ENCODE measurements at places on chromosomes 16 and 17.
A peak's percentile ranks its signal among the peaks of the same experiment; 100 is the strongest.

- DNase-seq, result no peak
Measured at GRCh38 chr17:57412520-57413096, 156.3 kb downstream of the MSI2 start.

DNA sequence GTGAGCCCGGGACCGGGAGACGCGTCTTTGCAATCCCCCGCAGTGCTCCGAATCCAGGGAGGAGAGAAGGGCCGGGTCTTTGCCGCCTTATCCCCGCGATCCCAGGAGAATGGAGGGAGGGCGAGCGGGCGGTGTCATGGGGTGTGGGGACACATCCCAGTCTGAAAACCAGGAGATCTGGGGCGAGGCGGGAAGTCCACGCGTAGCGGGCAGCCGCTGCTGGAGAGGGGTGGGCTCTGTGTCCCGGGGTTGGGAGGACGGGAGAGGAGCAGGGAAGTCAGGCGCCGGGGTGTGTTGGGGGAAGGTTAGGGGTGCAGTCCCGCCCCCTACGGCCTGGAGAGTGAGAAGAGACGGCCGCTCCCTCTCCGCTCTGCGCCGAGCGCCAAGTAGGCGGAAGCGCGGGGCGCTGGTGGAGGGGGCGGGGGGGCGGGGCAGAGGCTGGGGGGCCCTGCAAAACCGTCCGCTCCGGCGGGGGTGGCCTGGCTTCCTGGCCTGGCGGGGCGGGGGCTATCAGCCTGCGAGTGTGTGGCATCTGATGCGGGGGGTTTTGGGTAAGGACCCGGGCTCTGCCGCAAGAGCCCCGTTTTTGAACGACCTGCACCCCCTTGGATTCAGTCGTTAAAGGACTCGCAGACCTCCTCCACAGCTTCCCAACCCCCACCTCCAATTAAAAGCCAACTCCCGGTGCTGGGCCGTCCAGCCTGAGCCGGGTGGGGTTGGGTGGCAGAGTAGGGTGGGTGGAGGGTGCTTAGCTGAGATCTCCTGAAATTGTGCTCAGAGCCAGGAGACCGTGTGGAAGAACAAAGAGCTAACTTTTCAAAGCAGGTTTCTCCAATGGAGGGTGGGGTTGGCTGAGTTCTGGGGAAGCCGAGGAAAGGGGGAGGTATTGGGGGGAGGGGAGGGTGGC is 654 bp downstream of the LASP1 start:
- peak; percentile 73 for DNase-seq

DNA sequence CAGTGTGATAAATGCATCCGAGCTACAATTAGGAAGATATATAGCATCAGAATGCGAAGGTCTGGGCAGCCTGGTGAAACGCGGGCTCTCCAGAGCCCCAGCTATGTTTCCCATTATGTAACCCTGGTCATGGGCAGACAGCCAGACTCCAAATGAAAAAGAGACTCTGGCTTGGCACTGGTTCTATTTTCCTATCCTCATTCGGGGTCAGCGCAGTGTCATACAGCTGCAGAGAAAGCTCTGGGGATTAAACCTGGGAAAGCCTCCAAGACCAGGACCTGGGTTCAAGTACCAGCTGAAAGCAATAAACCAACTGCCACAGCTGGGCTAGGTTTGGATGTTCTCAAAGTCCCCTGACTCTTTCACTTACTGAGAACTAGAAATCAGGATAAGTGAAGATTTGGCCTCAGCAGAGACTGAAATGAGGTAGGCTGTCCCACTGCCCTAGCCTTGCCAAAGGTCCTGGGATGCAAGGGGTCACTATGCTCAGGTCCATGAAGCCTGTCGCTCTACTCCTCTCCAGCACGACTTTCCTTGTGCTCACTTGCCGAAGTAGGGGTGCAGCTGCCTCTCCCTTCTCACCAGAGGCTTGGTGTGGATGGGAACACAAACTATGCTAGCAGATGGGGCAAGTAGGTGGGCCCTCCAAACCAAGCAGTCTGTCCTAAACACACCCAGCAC is 123.8 kb downstream of the SMG6 start:
- DNase-seq, result no peak

- DNase-seq, result peak; percentile 99
Measured at GRCh38 chr17:43170766-43171585, at the start of gene NBR1. TSS of gene NBR1 (plus strand) at chr17:43171214. CDS start at chr17:43175800, 4,586 bp downstream.

GRCh38 chr16:83928341-83929055 is 24.5 kb upstream of the OSGIN1 start:
- no peak for DNase-seq

DNA sequence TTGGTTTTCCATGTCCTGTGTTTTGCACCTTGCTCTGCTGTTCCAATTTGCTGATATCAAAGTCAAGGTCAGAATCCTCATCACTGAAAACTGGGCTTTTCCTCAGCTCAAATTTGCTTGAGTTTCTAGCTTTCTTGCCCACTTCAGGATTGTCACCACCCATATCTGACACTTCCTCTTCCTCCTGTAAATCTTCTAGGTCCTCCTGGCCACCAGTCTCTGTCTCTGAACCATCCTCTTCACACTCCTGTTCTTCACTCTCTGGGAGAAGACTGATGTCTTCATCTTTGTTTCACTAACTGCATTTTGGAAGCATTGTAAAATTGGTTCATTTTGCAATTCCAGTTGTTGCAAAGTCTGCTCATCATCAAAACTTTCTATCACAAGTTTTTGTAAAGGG is 63.4 kb upstream of the RBL2 start:
- DNase-seq, result peak; percentile 3

DNA sequence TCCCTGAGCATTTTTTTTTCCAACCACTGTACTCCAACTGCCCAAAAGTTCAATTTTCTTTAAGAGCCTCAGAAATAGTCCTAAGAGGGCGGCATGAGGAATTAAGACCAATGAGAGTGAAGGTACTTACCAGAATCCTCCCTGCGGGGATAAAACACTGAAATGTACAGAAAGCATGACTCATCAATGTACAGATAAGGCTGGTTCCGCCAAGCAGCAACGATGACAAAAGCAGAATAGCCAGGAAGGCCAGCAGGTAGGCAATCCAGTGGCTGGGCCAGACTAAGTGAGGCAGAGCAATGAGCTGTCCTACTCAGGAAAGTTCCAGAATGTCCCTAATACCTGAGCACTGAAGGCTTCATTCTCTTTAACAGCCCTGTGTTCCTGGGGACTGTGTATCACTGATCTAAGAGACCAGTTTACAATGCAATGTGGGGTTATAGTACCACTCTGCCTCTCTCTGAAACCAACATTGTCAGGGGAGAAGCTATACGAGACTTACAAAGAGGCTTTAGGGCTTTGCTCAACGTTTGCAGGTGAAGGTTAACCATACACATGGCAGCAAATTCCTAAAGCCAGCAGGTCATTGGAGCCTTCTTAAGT is 11.0 kb upstream of the GPR139 start:
- no peak for DNase-seq

DNA sequence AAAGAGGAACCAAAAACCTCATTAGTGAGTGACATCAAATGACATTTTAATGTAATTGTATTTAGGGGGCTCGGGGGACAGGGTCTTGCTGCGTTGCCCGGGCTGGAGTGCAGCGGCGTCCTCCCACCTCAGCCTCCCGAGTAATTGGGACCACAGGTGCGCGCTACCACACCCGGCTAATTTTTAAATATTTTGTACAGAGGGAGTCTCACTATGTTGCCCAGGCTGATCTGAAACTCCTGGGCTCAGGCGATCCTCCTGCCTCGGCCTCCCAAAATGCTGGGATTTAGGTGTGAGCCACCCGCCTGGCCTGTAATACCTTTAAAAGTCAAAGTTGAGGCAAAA is 581 bp downstream of the SNRNP25 start:
- no peak for DNase-seq

DNA sequence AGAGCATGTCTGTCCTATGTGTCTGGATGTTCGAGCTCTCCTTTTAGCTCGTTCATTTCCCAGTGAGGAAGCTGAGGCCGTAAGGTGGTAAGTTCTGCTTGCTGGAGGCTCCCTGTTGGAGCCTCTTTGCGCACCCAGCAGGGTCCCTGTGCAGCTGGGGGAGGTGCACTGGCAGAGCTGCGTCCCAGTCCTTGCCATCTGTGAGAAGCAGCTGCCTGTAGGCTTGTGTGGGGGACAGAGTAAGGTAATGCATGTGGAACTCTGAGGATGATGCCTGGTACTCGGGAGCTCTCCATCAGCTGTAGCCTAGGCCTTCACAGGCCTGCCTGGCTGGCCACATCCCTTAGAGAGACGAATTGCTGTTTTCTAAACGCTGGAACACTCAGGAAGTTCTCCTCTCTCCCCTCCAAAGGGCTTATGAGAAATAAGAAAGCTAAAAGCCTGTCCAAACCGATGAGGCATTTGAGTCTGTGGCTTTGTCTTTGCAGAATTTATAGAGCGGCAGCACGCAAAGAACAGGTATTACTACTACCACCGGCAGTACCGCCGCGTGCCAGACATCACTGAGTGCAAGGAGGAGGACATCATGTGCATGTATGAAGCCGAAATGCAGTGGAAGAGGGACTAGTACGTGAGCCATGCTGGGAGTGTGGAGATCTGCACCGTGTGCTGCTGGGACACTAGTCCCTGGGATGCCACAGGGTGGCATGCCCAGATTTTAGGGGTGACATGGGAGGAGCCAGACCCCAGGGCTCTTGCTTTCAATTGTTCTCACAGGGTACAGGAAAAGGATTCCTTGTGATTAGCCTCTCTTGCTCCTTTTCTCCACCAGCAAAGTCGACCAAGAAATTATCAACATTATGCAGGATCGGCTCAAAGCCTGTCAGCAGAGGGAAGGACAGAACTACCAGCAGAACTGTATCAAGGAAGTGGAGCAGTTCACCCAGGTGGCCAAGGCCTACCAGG is 1.6 kb downstream of the NDUFB10 start:
- DNase-seq, result no peak

DNA sequence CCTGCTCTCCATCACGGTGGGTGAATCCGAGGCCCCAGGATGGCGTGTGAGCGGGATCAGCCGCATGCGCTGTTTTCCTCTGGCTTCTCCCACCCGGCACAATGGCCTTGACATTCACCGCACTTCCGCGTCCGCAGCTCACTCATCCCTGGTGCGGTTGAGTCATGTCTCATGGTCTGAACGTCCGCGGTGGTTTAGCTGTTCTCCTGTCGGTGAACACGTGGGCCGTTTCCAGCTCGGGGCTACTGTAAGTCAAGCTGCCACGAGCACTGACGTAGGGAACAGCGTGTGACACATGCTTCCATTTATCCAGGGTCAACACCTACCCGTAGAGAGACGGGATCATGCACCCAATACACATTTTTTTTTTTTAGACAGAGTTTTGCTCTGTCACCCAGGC is 15.3 kb upstream of the CACNA1H start:
- DNase-seq, result no peak

GRCh38 chr17:56594320-56595107 is 1.0 kb downstream of the NOG start:
- DNase-seq, result no peak

DNA sequence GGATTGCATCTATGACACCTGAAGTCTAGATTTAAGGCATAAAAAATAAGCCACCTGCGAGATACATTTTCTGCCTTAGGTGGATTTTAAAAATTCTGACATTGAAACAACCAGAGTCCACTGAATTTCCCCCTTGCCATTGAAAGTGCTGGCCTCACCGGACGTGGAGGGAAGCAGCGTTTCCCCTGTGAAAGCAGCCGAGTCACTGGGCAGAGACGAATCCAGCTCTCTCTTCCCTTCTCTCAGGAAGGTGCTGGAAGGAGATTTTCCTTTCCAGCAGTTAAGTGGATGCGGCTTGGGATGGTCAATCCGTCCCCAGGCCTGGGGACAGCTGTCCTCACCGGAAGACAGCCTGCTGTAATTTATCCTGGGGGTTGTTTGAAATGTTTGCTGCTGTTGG is 270.9 kb upstream of the FOXF1 start:
- no peak for DNase-seq

GRCh38 chr16:9874219-9874618 is 308.0 kb downstream of the GRIN2A start:
- DNase-seq, result no peak

DNA sequence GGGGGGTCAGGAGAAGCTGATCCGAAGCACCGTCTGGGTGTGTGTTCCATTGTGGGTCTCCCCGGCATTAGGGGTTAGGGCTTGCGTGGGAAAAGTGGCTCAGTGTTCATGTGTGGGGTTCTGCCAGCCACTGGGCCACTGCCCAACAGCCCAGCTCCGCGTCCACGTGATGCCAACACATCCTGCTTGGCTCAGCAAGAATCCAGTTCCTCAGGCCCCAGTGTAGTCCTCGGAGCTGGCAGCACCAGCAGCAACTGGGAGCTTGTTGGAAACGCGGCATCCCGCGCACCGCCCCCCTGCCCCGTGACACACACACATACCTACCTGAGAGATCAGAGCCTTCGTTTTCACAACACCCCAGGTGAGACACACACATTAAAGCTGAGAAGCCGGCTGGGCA is 18.9 kb downstream of the LGALS9 start:
- DNase-seq, result no peak

GRCh38 chr16:60302261-60302660 is 1568.1 kb upstream of the GOT2 start:
- DNase-seq, result no peak

DNA sequence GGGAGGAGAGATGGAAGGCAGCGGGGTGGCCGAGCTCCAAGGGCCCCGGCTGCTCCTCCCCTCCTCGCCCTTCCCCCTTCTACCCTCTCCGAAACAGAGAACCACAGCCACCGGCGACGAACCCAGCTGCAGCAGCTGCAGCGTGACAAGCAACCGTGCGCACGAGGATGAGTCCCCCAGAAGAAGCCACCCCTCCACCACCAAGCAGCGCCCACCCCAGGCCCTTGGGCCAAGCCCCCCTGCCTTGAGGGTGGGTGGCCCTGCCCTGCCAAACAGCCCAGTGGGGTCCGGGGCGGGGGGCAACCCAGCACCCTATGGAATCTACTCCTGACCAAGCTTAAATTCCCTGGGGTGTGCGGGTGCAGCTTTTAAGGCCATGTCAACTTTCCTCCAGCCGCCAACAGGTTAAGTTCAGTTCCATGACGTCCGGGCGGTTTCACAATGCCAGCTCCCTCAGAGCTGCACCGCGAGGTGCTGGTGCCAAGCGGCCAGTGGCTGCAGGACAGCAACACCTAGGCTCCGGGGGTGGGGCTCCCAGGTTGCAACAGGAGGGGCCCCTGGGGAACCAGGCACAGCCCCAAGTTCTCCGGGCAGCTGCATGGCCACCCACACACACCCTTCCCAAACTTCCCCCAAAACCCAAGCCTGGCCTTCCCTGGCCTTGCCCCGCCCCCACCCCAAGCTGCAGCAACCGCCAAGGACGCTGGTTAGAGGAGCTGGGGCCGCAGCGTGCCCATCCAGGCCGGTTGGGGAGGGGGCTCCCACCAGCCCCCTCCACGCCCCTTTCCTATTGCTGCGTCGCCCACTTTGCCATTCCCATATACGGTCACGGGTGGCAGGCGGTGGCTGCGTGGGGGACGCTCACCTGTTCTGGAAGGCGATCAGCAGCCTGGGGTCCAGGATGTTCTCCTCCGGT is 2.0 kb downstream of the CBX4 start:
- DNase-seq, result peak; percentile 92

DNA sequence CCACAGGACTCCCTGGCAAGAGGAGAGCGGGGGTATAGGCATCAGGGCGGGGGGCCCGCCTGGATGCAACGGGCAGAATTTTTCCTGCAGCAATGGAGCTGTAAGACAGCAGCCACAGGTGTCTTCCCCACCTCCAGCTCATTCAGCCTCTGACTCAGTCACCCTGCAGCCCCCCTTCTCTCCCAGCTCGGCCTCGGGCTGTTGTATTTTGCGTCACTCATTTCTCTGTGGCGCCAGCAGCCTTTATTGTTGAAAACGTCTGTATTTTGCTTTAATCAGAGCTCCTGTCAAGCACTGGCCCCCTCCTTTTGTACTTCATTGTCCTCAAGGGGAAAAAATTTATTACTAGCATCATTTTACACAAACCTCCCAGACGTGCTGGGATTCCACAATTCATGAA is 117.7 kb downstream of the WSCD1 start:
- no peak for DNase-seq
